Cardiac muscle cell (in vitro differentiated cells and primary cell): ENCODE measurements at places on chromosomes 11 and 22. TPM values are rescaled to one million over a fixed set of nuclear protein-coding genes. Genes with fewer than 3 reads are reported as not detected.

The OR5D16 gene
- not detected in 2 replicates for total RNA-seq

The TUBA8 gene
- total RNA-seq: 1.1 TPM in 2 replicates

GRCh38 chr11:23875176-23875850 lies 621.5 kb upstream of the LUZP2 start:
- no peak overlapping the region for H3K4me3 ChIP-seq
- H3K36me3 ChIP-seq: no peaks in the 10 kb centered on the region
- no peak overlapping the region for H3K27ac ChIP-seq

GRCh38 chr11:44849424-44849823 lies 101.3 kb downstream of the TP53I11 start:
- no peaks in the 10 kb centered on the region for H3K36me3 ChIP-seq
- no peak overlapping the region for H3K4me3 ChIP-seq
- H3K4me1 ChIP-seq: no peaks in the 10 kb centered on the region
- no peaks in the 10 kb centered on the region for H3K27me3 ChIP-seq
- DNase-seq: no peak
